Caki2 (cell line): ENCODE measurements at places on chromosomes 5 and 9. TPM values are rescaled to one million over a fixed set of nuclear protein-coding genes. Genes with fewer than 3 reads are reported as not detected.

Gene PCDH12
- not detected in 2 replicates for total RNA-seq

Gene SLC36A3
- not detected in 2 replicates for total RNA-seq

Gene ARSB
- total RNA-seq: 9.6 and 11.9 TPM in 2 replicates

Gene EIF4EBP3
- 1.1 TPM in 1 of 2 replicates, not detected in the other for total RNA-seq

Gene COL15A1
- not detected in 2 replicates for total RNA-seq

Gene LIFR
- 4.2 and 13.7 TPM in 2 replicates for total RNA-seq

Gene FGFR4
- 110 and 132 TPM in 2 replicates for total RNA-seq

Gene ARL14EPL
- total RNA-seq: 0.34 TPM in 1 of 2 replicates, not detected in the other

Gene BHMT2
- 49.8 and 53.9 TPM in 2 replicates for total RNA-seq

Gene CDH18
- total RNA-seq: not detected in 2 replicates

Gene PCDHGA1
- 0.07 TPM in 1 of 2 replicates, not detected in the other for total RNA-seq

Gene SQSTM1
- 1,023 and 1,203 TPM in 2 replicates for total RNA-seq

Gene CDC20B
- not detected in 2 replicates for total RNA-seq
